ENCODE measurements at places on chromosomes 11 and 22.

- no peak for DNase-seq
These were observed 69.2 kb downstream of the CD82 start for GRCh38 chr11:44634401-44635281.

- DNase-seq, result no peak
These were observed 435.1 kb upstream of the DDI1 start for GRCh38 chr11:103601225-103601846.

DNA sequence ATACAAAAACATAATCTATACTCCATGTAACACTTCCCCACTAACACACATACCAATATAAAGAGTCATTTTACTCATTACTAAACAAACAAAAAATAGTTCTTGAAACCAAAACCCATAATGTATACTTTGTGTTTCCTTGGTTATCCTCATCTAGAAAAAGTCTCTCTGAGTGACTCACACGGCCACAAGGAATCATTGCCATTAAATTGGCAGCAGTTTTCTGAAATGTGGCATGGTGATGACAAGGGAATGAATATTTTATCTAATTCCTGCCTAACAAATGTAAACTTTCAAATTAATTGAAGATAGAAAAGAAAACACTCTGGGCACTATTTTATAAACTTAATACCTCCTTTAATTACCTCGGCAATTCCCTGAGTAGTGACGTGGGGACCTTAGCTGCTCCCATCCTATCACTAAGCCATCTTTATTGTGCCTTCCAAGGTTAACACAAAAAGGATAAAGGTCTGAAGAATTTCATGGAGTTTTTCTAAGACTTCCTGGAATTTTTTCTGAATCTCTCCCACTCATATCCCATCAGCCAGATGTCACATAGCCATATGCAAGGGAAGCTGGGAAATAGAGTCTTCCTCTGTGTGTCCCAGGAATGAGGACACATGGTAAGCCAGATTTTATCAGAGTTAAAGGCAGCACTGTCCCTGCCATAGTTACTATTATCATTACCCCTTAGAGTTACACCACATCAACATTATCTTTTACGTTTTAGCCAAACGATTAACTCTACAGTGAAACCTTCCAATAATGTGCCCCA is 857.2 kb upstream of the TENM4 start:
- no peak for DNase-seq

DNA sequence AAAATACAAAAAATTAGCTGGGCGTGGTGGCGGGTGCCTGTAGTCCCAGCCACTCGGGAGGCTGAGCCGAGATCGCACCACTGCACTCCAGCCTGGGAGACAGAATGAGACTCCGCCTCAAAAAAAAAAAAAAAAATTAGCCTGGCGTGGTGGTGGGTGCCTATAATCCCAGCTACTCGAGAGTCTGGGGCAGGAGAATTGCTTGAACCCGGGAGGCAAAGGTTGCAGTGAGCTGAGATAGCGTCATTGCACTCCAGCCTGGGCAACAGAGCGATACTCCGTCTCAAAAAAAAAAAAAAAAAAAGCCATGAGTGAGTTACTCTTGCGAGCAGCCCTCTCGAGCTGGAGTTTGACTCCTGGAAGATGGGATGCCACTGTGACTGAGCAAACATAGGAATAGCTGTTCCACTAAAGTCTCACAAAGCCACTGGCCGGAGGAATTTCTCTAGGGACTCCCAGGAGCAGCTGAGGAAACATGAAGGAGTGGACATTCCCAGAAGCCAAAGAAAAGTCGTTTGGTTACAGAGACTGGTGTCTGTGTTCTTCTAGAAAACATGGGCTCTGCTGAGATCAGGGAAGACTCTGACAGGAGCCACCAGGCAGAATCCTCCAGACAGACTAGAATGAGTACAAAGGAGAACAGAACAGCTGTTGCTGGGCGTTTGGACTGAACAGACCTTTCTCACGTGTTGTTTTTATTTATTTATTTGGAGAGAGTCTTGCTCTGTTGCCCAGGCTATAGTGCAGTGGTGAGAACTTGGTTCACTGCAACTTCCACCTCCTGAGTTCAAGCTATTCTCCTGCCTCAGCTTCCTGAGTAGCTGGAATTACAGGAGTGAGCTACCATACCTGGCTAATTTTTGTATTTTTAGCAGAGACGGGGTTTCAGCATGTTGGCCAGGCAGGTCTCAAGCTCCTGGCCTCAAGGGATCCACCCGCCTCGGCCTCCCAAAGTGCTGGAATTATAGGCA is 32.4 kb upstream of the MYH9 start:
- no peak for DNase-seq

DNA sequence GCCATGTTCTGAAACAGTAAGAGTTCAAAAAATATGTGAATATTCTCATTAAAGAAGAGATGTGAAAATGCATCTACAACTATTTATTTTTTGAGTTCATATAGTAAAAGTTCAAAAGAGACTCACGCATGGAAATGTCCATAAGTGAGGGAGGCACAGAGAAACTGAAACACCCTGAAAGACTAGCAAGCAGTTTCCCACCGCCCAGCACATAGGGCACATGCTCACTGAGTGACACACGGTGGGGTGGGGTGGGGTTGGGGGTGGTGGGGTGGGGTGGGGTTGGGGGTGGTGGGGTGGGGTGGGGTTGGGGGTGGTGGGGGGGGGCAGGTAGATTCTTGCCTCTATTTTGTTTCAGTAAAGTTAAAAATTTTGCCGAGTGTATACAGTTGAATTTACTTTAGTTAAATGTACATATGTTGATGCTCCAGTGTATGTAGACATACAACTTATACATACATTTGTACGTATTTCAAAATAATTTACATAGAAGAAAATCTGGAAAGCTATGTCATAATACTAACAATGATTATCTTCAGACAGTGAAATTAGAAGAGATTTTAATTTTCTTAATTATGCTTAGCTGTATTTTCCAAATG is 6.3 kb downstream of the CCDC34 start:
- DNase-seq, result no peak

DNA sequence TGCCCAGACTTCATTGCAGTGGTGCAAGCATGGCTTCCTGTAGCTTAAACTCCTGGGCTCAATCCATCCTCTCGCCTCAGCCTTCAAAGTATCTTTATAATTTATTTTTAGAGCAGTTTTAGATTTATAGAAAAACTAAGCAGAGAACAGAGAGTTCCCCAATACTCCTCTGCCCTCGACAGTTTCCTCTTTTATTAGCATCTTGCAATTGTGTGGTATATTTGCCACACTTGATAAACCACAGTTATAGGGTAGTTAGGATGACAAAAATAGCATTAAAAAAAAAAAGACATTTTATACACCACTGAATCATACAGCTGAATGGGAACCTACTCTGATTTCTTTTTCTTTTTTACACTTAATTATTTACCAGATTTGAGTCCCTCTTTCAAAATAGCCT is 31.2 kb downstream of the MS4A2 start:
- no peak for DNase-seq

- DNase-seq, result no peak
These were observed 545 bp upstream of the TIRAP start for GRCh38 chr11:126282361-126282735.

DNA sequence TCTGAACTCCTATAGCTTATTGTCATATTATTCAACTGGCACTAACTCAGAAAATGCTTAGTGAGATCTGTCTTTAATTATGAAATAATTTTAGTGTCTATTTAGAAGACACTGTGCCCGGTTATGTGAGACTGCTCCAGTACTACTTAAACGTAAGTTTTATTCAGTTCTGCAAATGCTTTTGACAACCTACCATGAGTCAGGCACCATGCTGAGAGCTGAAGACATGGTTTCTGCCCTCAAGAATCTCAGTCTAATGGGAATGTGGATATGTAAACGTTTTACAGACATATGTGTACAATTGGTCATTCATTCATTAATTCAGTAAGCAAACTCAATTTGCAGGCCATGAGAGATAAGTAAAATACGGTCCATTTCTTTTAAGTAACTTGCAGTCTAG is 40.0 kb downstream of the DCUN1D5 start:
- DNase-seq, result no peak

All from stimulated activated CD4-positive, alpha-beta T cell treated with anti-CD3 and anti-CD28 coated beads, Interleukin-1b, Interleukin-23, amount 100 ng/mL, for 24 hours (primary cell).